Kasumi-1 (cell line): ENCODE measurements at places on chromosomes 7 and 10.

- peak; percentile 30 for DNase-seq
Measured at GRCh38 chr7:16345979-16346958, 75.1 kb downstream of the CRPPA start.

DNA sequence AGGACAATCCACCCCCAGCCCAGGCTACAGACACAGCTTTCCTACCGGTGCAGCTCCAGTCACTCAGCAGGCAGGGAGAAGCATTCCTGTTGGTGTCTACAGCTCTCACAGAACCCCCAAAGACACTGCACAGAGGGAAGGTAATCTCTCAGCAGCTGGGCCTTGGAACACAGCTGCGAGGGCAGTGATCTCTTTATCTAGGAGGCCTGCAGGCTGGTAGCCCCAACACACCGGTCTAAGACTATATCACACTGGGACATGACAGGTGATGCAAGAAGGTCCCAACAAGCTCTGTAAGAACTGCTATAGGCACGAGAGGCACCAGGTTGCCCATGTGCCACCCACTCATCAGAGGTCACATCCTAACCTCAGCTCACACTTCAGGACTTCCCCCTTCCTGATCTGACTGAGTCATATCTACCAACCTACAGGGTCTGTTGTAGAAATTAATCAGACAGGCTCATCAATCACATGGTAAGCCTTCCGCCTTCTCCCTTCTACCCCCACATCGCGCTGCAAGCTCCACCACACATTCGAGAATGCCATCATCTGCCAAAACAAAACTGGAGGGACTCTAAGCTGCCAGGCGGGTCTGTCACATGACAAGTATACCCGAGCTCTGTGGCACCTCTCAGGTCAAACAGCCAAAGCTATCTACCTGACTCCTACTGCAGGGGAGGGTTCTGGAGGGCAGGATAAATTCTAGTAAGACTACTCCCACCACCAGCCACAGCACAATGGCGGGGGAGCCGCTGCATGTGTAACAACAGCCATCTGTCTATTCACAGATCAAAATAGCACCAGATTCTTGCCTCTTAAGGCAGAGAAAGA, 26.1 kb downstream of the FAM53B start:
- DNase-seq, result peak; percentile 87

- no peak for DNase-seq
Measured at GRCh38 chr10:47244560-47245500, 55.2 kb upstream of the GDF10 start.

GRCh38 chr7:47291461-47292081, 290.3 kb downstream of the TNS3 start:
- DNase-seq, result peak; percentile 90

DNA sequence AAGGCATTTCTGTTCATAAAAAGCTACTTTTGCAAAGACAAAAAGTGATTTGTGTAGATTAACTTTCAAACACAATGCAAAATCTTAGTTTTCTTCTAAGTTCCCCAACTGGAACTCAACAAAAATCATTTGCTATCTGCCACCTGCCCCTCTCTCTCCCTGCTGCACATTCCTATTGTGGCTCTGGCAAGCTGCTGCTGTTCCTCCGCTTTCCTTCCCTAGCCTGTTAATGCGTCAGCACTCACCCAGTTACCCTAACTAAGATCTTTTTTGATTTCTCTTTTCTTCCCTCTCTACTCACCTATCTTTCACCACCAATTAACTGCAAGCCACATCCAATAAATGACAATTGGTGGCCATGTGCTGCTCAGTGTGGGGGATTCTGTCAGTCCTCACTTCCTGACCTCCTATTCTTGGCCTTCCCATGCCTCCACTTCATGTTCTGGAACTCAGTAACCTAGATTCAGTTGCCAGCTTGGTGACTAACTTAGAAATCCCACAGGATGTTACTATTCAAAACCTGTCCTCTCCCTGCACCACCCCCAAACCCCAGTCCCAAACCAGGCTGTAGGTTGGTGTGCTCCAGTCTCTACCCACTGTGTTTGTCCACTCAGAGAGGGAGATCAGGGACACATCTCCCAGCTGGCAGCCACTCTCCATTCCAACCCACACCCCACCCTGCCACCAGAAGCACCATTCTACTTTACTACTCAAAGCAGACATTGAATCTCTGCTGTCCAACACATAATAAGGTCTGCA, 140.2 kb upstream of the CTTNBP2 start:
- DNase-seq, result no peak

GRCh38 chr10:120381931-120382330, 75.1 kb upstream of the PLPP4 start:
- no peak for DNase-seq
